ENCODE measurements at places on chromosomes 11 and 22.

- no peak for DNase-seq
These were observed 721.4 kb downstream of the BRD1 start for GRCh38 chr22:49106096-49106841.

DNA sequence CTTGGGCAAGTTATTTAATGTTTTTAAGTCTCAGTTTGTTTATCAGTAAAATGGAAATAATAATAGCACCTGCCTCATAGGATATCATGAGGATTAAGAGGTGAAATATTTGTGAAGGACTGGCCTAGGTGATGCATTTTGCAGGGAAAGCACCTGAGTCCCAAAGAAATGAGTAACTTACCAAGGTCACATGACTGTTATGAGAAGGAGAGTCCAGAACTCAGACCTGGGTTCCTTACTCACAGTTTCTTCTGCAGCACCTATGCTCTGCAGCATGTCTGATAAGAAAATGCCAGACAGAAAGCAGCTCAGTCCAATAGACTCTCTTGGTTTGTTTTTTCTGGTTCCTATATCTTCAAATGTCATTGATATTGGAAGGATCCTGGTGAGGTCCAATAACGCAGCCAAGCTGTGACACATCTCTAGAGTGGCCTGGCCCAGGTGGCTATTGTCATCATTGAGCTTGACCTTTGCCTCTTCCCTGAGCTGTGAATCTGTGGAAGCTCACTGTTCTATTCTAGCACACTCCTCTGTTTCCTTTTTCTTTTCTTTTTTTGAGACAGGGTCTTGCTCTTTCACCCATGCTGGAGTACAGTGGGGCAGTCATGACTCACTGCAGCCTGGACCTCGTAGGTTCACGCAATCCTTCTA is 174.7 kb upstream of the NAV2 start:
- no peak for DNase-seq

DNA sequence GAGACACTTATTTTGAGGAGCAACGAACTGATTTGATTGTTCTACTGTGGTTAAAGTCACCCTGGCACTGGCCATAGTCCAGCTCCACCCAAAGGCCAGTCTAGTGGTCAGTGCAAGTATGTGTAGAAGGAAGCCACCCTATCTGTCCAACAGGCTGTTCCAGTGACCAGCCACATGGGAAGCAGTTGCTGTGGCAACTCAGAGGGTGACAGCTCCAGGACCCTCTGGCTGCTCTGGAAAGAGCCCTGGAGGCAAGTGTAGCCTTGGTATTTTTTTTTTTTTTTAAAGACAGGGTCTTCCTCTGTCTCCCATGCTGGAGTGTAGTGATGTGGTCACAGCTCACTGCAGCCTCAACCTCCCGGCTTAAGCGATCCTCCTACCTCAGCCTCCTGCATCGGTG is 27.8 kb downstream of the LMO1 start:
- DNase-seq = no peak

DNA sequence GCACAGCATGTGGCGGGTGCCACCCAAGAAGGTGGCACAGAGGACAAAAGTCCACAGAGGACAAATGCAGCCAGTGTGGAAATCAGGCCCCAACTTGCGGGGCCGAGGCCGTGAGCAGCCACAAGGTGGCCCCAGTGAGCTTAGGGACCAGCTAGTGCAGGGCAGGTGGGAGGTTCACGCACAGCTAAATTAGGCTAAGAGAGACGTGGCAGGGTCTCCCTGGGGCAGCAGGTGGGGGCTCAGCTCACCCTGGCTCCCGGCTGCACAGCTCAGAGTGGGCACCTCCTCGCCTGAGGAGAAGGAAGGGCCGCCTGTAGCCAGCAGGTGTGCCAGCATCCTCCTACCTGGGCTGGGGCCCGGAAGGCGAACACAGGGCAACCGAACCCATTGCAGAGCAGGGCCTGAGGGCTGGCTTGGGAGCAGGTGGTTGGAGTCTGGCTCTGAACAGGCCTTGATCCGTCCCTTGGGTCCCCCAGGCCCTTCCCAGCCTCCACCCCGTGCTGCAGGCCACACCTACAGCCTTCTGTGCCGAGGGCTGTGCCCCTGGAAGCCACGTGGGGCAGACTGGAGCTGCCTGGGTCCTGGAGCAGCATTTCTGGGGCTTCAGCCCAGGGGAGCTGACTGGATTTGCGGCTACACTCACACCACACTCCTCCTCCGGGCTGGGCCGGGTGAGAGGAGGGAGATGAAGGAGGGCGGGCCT is 26.1 kb upstream of the CELSR1 start:
- no peak for DNase-seq

DNA sequence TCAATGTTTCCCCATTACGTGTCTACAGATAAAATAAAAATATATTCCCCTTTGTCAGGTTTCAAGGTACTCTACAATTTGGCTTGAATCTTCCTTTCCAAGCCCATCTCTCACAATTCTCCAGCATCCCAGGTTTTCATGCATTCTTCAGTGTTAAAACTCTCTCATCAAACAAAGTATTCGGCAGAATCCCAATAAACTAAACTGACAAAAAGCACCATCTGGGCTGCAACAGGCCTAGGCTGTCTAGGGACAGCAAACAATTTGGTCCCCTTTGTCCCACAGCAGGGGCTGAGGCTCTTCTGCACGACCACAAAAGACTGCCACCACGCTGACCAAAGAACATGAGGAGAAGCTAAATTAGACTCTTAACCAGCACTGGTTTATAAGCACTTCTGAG is 159.4 kb downstream of the CADM1 start:
- DNase-seq = no peak

DNA sequence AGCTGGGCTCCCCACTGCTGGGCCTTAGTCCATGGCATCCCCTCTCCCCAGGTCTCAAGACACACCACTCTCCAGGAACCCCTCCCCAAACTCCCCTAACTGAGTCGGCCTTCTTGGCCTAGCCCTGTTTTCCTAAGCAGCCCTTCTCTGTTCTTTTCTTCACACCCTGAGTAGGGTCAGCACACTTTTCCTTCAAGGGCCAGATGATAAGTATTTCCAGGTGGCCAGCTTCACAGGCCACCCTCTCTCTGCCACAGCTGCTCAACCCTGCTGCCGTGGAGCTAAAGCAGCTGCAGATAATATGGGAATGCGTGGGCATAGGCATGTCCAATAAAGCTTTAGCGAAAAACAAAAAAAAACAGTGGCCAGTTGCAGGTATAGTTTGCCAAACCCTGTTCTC is 24.1 kb downstream of the DGCR2 start:
- no peak for DNase-seq

DNA sequence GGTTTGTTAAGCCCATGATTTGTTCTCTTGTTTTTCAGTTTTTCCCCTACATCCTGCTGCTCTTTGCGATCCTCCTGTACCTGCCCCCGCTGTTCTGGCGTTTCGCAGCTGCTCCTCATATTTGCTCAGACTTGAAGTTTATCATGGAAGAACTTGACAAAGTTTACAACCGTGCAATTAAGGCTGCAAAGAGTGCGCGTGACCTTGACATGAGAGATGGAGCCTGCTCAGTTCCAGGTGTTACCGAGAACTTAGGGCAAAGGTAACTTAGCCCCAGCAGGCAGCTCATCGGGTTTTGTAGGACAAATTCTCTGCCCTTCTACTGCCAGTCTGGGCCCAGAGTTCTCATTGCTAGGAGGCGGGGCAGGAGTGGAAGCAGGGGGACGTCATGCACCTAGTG is 49.7 kb downstream of the PANX1 start:
- DNase-seq = no peak

- DNase-seq = no peak
These were observed 76.9 kb upstream of the TCF20 start for GRCh38 chr22:42347281-42347824.

Data from HCEC 1CT (cell line).